ENCODE measurements at places on chromosomes 4 and X.

- no peak for DNase-seq
Measured at GRCh38 chr4:154125340-154125739, 336.5 kb upstream of the SFRP2 start.

- DNase-seq = no peak
Measured at GRCh38 chr4:105631818-105632400, 76.6 kb downstream of the INTS12 start.

- DNase-seq = no peak
Measured at GRCh38 chr4:102824398-102824797, 3.0 kb downstream of the UBE2D3 start.

DNA sequence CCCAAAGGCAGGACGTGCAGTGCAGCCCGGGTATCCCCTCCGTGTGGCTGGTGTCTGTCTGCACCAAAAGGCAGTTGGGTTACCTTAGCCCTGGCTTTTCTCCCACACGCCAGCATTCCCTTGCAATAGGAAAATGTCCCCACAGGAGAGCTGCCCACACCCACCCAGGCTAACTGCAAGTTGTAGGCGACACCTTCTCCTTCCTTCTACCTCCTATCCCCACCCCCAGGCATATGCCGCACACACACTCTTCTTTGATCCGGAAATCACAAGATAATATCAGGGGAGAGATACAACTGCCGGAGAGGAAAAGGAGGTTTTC is 444 bp upstream of the APBB2 start:
- no peak for DNase-seq

DNA sequence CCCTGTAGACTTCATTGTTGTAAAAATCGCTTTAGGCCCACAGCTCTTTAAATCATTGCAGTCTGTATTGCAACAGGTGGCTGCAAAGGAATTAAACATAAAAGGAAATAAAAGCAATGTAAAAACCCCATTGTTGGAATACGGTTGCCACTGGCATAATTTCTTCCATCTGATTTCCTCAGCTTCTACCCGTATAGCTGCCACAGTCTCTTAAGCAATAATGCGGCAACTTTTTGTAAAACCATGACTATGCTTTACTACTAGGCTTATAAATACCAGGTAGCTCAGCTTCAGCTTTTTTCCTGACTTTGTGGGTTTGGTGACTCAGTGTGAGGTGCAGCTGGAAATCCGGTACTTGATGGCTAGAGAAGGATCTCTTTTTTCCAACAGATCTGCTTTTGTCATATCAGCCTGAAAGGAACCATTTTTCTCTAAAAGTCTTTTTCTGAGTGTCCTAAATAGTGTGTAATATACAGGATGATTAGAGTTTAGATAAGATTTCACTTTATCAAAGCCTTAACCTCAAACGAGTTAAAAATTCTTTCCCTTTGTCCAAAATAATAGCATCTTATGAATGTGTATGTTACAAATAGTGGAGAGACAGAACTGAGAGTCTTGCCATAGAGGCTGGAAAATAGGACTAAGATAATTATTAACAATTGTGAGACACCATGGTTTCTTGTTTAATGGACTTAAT is 268.0 kb downstream of the ADGRL3 start:
- no peak for DNase-seq

DNA sequence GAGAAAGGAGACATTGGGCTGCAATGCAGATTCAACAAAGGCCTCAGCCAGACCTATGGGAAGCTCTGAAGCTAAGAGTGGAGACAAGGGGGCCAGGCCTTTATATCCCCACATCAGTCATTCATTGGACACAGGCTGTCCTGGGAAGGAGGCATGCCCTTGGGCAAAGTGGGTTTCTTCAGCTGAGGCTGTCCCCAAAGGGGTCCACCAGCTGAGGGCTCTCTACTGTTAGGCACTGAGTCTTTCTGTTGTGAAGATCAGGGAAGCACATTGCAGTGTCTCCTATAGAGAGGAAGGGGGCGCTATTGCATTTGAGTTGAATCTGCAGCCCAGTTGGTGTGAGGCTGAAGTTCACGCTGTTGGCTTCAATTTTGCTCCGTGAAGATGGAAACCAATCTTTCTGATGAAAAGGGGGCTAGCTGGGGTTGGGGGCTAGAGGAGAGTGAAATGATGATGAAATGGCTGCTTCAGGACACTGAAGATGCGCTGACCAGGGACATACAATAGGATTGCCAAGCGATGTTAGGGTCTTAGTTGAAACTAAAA is 48.0 kb downstream of the SLC25A5 start:
- peak; percentile 53 for DNase-seq

- no peak for DNase-seq
Measured at GRCh38 chrX:71660562-71661416, 6.6 kb upstream of the LOC101059915 start.

GRCh38 chr4:62126064-62126732 is 926.1 kb downstream of the ADGRL3 start:
- DNase-seq = no peak

DNA sequence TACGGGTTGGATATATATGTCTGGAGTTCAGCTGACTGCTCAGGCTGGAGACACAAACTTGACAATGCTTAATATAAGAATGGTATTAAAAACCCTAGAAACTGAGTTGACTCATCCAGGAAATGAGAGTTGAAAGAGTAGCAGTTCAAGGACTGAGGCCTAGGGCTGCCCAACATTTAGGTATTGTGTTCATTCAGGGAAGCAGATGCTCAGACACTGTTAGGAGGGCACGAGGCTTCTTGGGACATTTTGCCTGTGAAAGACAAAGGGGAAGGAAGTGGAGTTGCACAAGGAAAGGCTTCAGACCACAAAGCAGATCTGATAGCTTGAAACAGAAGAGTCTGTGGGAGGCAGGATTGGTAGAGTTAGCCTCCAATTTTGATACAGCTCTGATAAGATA is 52.0 kb upstream of the HS3ST1 start:
- DNase-seq = no peak

Measured in GM12892 (cell line).